WTC11 (cell line): ENCODE measurements at places on chromosomes 6 and 20. TPM values are rescaled to one million over a fixed set of nuclear protein-coding genes. Genes with fewer than 3 reads are reported as not detected.

The SLC44A4 gene
- 3.1 to 3.5 TPM (median 3.5 TPM) in 3 replicates for total RNA-seq

The TXLNB gene
- total RNA-seq = 0.07 to 0.16 TPM (median 0.15 TPM) in 3 replicates

The CCN5 gene
- 0.16 to 0.37 TPM (median 0.23 TPM) in 3 replicates for total RNA-seq

The THBD gene
- 0.34 to 1.0 TPM (median 0.92 TPM) in 3 replicates for total RNA-seq

The TIAM2 gene
- total RNA-seq = 15.1 to 19.2 TPM (median 16.9 TPM) in 3 replicates

The ARMH2 gene
- total RNA-seq = not detected in 3 replicates

DNA sequence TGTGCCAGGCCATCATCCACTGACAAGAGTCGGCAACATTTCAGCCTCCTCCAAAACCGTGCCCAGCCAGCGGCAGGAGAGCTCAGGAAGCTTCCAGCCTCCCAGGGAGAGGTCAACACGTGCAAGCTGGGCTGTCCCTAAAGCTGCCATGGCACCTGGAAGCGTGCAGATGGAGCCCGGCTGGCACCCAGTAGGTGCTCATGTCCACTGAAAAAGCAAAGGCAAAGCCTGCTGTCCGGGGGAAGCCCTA is 14.4 kb upstream of the TLDC2 start:
- no peak for DNase-seq

DNA sequence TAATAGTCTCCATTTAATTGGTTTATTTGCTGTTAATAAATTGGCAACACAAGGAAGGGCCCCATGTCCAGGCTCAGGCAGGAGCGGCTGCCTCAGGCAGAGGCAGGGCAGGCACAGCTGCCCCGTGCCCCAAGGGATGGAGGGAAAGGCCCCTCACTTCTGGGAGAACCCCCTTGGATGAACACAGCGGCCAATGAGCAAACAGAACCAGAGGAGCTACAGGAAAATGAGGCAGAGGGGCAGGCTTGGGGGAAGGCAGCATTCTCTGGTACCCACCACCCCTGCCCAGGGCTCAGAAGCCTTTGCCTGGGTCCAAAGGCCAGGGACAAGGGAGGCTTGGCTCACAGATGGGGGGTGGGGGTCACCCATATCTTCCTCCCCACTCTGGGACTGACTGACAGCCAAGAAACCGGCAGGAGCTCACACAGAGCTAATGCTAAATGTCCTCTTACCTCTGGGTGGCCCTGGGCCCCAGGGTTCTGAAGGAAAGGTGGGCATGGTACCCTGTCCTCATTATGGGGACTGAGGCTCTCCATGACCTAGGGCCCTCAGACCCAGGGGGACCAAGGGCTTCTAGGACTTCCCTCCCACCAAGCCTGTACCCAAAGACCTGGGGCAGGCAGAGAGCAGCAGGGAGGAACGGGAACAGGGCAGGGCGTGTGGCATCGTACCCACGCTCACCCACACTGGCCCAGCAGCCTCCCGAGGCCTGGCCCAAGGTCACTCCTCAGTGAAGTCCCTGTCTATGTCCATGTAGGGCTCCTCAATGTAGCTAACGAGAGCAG is 47.0 kb downstream of the MYH7B start:
- no peak for DNase-seq

- no peak for DNase-seq
Observed at GRCh38 chr6:34230653-34231371, 5.9 kb upstream of the HMGA1 start.

DNA sequence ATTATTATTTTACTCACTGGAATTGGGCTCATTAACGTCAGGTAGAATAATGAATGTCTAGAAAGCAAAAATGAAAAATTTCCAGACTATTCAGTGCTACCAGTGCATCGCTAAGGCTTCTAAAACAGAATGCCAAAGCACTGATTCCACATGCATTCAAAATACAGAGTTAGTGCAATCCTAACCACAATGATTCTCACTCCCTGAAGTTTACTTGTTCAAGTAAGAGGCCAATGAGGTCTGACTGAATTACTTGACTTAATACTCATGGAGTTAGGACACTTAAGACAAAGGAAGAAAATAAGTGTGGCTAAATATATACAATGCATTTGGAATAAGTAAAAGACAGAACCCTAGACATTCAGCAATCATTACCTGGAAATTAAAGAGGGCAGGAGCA is 220.5 kb downstream of the PKHD1 start:
- DNase-seq = no peak

DNA sequence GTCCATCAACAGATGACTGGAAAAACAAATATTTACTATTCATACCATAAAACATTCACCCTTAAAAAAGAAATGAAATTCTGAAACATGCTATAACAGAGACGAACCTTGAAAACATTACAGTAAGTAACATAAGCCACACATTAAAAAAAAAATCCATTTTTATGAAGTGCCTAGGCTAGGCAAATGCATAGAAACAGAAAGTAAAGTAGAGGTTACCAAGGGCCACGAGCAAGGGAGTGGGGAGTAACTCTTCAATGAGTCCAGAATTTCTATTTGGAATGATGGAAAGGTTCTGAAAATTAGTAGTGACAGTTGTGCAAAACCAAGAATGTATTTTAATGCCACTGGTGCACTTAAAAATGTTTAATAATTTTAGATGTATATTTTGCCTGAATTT is 47.7 kb downstream of the STAU1 start:
- DNase-seq = no peak

GRCh38 chr6:39269961-39270360 is 40.7 kb upstream of the KCNK5 start:
- no peak for DNase-seq

- DNase-seq = no peak
Observed at GRCh38 chr6:36893976-36894932, 8.5 kb downstream of the C6orf89 start.

DNA sequence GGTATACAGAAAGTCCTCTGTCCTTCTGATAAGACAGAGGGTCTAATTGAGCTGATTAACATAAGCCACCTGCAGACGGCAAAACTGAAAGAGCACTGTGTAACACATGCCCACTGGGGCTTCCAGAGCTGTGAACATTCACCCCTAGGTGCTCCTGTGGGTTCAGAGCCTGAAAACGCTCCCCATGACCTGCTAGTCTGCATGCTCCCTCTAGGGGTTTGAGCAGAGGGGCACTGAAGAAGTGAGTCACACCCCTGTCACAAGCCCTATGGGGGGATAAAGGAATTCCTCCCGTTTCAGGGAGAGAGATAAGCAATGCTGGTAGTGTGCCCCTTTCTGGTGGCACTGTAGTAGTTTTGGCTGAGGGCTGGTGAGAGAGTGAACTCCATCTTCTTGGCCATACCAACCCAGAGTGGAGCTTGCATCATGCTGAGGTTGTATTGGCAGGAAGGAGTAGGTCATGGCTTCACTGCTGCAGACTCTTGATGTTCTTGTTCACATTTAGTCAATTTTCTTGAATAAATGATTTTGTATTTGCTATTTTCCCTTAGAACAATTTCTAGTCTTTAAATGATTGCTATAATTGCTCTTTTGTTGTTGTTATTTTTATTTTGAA is 637.5 kb upstream of the MAN1A1 start:
- no peak for DNase-seq

DNA sequence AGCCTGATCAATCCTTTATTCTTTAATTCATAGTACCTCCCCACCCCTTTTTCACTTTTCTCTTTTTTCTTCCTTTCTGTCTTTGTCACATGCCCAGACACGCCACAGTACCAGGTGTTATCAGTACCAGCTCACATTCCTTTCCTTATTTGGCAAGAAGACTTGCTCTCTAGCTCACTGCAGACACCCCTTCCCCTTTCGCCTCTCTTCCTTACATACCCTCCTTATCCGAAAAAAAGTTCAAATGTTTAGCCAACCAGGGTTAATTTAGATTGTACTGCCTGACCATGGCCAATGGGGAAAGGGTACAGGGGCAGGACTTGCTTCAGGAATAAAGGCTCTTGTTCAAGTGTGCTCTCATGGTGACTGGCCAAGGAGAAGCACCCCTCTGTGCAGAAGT is 9.3 kb upstream of the SIRPB2 start:
- DNase-seq = no peak

DNA sequence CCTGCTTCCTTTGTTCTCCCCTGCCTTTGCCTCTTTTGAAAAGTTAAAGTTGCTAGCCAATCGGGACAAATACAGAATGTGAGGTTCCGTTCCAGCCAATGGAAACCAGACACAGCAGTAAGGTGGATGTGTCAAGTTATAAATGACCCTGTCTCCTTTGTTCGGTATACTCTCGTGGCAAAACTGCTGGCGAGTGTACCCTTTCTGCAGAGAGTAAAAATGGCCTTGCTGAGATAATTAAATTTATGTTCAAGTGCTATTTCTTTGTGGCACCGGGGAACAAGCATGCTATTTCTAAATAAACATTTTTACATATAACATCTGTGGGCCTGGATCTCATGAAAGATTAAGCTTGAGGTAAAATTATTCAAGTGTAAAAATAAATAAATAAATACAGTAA is 50.2 kb downstream of the RARS2 start:
- no peak for DNase-seq

GRCh38 chr6:36422714-36423100 is 19.9 kb downstream of the PXT1 start:
- no peak for DNase-seq
